SJSA1 (cell line): ENCODE measurements at places on chromosomes 5 and 9. TPM values are rescaled to one million over a fixed set of nuclear protein-coding genes. Genes with fewer than 3 reads are reported as not detected.
A peak's percentile ranks its signal among the peaks of the same experiment; 100 is the strongest.

GRCh38 chr5:142650881-142651280, 35.0 kb downstream of the FGF1 start:
- no peak for DNase-seq

- DNase-seq = peak; percentile 72
Observed at GRCh38 chr5:147216552-147217154, 18.2 kb upstream of the STK32A start.

DNA sequence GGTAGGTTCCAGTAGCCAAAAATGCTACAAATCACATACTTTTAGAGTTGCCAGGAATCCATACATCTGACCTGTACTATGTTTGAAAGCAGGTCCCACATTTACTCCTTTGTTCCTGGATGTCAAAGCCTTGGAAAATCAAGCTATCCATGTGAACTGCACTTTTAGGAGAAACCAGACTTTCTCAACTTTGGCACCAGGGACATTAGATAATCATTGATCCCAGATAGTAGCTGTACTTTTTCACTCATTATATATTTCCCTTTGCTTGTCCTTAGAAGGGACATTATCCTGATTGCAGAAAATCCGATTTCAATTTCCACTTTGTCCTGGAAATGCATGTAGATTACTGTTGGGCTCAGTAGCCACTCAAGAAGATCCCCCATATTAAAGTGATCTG, 44.1 kb upstream of the SLC28A3 start:
- DNase-seq = no peak

The DMGDH gene
- 0.03 TPM in 1 of 2 replicates, not detected in the other for total RNA-seq

The CXXC5 gene
- 101 and 114 TPM in 2 replicates for total RNA-seq
